ENCODE measurements at places on chromosomes 7 and 10.

DNA sequence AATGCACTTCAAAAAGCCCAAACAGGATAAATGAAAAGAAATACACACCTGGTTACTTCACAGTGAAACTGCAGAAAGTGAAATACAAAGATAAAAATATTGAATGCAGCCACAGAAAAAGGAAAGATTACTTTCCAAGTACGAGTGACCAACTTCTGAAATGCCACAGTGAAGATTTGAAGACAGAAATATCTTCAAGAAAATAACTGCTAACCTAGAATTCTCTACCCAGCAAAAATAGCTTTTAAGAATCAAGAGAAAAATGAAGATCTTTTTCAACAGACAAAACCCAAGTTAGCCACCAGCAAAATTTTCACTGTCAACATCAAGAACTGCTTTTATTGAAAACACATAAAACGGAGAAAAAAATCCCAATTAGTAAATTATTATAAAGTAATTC lies 46.2 kb downstream of the SMURF1 start:
- DNase-seq: no peak

- DNase-seq: no peak
These were observed 36.6 kb downstream of the POR start for GRCh38 chr7:75951506-75951905.

DNA sequence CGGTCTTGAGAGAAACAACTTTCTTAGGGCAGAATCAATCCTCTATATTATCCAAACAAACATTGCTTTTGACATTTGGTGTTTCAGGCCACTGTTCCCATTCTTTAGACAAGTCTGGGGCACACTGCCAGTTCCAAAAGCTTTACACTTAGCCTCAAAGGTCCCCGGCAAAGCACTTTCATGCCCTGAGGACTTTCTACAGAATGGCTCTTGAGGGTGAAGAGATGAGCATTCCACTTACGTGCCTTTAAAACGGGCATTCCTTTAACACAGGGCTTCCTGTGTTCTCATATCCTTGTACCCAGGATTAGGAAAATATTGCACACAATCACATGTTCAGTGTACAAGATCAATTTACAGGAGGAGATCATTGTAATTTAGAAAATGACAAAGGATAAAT lies 13.1 kb upstream of the TMEM213 start:
- no peak for DNase-seq

DNA sequence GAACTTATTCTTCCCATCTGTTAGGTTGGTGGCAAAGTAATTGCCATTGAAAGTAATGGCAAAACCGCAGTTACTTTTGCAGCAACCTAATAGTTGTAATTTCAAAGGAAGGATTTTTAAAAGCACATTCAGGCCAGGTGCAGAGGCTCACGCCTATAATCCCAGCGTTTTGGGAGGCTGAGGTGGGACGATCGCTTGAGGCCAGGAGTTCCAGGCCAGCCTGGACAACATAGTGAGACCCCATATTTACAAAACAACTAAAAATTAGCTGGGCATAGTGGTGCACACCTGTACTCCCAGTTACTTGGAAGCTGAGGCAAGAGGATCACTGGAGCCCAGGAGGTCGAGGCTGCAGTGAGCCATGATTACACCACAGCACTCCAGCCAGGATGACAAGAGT lies 374.9 kb downstream of the GALNT17 start:
- no peak for DNase-seq

GRCh38 chr10:128985036-128985435 lies 482.0 kb upstream of the MGMT start:
- DNase-seq: no peak

DNA sequence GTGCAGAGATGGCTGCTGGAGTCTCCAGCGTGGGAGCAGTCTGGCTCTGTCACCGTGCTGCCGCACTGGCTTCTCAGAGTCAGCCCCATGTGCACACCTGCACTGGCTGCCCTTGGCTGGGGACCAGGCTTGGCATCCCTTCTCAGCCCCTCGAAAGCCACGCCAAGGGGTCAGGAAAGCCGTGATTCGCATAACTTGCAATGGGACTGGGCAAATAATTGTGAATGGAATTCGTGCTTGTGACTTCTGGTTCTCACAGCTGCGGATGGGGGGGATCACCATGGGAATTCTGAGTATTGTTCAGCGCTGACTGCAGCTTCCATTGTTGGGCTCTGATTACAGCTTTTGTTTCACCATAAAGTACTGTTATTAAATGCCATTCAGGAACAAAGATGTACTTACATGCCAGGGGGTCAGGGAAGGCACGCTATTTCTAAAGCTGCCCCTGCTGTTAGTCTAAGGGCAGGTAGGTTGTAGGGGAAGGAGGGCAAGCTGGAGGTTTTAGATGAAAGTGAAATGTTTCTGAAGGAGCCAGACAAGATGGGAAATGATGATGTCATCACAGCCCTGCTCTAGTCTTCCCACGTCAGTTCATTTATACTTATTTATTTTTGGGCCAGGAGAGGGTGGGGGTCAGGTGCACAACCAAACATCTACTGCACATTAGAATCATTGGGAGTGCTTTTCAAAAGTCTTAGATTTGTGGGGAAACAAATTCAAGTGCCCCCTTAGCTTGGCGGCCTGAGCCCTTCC lies 5.8 kb upstream of the PLEKHA1 start:
- DNase-seq: no peak

- DNase-seq: no peak
These were observed 118.8 kb downstream of the IQUB start for GRCh38 chr7:123415625-123416024.

- DNase-seq: no peak
These were observed 103.7 kb upstream of the CTBP2 start for GRCh38 chr10:125264091-125264490.

DNA sequence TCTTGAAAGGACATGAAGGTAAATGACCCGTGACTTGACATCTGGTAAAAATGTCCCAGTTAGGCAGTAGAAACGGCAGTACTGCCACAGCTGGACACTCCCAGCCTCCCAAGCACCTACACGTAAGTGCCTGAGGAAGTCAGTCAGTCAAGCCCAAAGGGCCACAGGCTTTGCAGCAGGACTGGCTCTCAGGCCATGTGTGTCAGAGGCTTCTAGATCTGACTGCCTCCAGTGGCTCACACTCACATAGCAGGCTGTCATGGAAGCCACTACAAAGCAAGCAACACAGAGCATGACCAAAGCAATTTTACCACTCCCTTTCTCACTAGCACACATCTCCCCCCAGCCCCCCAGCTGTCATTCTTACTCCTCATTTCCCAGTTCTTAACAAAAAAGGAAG lies 17.8 kb upstream of the CCNJ start:
- no peak for DNase-seq

DNA sequence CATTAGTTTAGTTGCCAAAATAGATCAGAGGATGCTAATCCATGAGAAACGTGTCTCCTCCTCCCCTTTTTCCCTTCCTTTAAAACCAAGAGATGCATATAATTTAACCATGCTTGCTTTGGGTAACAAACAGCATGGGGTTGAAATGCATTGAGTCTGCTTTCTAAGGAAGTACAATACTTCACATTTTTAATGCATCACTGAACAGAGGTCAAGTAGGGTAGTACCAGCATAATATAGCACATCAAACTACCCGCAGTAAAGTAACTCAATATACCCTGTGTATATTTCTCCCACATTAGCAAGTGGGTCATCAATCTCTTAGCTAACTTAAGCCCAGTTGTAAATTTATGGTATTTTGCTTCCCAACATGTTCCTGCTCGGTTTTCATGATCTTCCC lies 239.3 kb upstream of the SEMA3C start:
- DNase-seq: no peak

DNA sequence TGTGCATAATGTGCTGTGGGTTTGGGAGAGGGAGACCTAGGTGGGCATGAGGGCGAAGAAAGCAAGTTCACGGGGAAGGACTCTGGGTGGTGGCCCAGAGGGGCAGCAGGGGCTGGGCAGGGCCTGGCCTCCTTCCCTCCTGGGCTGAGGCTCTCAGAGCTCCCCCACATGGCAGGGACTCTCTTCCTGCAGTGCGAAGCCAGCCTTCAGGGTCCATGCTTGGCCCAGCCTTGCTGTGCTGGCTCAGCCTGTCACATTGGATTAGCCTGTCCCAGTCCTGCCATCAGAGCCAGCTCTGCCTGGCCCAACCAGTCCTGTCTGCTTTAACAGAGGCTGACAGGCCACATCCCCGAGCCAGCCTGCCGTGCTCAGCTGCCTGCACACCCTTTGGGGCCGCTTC lies 20.4 kb upstream of the ZNF488 start:
- DNase-seq: no peak

DNA sequence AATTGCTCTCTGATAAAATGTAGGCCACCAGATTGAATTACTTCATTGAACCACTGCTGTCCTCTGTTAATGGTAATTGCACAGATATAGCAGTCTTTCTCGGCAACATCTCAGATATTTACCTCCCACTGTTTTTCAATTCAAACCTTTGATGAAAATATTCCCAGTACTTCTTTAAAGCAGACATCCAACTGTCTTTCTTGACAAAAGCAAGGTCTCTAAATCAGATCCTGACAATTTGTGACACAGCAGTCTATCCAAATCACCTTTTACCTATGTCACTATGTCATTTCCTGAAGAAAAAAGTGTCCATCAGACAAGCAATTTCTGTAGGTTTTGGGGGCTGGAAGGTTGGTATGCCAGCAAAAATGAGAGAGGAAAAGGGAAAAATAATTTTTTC lies 555.7 kb downstream of the AUTS2 start:
- no peak for DNase-seq

GRCh38 chr7:40437936-40438634 lies 303.3 kb downstream of the SUGCT start:
- no peak for DNase-seq

DNA sequence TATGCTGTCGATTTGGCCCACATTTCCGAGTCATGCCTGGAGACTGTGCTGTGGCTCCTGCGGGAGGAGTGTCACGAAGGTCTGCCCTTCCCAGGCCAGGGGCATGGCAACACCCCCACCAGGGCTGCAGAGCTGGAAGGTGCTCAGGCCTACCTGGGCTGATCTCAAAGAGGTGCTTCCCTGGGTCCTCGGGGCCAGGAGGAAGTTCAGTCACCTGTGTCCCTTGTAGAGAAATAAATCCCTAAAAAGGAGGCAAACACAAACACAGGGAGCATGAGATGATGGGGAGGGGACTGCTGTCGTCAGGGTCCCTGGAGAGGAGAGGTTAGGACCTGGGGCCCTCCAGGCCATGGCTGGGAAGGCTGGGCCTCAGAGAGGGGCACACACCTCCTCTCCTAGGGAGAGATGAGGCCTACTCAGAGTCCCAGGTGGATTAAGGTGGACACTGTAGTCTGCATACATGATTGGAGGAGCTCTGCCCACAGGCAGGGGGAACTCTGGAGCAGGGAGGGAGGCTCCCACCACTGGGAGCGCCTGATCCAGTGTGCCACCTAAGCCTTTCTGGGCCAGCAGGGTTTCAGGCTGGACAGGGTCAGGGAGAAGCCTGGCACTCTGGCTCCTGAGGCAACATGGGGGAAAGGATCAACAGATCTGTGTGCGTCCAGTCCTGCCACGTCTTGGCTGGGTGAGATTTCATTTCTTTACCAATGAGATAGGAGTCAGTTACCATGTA lies 49.4 kb downstream of the ARHGAP22 start:
- no peak for DNase-seq

GRCh38 chr10:82206831-82207230 lies 331.8 kb downstream of the NRG3 start:
- no peak for DNase-seq

GRCh38 chr7:157827045-157827862 lies 490.4 kb downstream of the DNAJB6 start:
- no peak for DNase-seq

- peak; percentile 79 for DNase-seq
These were observed 191.3 kb upstream of the PODXL start for GRCh38 chr7:131747658-131748232.

DNA sequence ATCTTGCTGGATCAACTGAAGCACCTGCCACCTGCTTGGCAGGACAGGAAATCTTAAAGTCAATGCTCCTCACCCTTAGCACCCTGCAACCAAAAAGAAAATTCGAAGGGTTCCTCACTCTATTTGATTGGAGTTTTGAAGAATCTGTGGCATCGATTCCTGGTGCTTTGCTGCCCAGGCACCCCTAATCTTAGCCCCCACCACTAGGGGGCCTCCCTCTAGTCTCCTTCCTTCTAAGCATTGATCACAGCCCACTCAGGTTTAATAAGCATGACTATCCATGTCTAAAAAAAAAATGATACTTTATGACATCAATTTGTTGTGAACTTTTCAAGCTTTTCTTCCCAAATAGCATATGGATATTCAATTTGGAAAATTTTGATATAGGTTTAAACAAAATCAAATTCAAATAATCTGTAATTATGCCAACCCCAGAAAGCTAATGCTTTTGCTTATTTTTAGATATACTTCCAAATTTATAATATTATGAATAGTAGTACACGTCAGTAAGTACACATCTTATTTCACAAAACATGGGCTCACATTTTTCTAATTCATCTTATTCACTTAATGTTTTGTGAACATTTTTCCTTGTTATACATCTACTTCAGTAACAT lies 45.3 kb downstream of the NRG3 start:
- no peak for DNase-seq
